ENCODE measurements at places on chromosomes 6 and 20.

DNA sequence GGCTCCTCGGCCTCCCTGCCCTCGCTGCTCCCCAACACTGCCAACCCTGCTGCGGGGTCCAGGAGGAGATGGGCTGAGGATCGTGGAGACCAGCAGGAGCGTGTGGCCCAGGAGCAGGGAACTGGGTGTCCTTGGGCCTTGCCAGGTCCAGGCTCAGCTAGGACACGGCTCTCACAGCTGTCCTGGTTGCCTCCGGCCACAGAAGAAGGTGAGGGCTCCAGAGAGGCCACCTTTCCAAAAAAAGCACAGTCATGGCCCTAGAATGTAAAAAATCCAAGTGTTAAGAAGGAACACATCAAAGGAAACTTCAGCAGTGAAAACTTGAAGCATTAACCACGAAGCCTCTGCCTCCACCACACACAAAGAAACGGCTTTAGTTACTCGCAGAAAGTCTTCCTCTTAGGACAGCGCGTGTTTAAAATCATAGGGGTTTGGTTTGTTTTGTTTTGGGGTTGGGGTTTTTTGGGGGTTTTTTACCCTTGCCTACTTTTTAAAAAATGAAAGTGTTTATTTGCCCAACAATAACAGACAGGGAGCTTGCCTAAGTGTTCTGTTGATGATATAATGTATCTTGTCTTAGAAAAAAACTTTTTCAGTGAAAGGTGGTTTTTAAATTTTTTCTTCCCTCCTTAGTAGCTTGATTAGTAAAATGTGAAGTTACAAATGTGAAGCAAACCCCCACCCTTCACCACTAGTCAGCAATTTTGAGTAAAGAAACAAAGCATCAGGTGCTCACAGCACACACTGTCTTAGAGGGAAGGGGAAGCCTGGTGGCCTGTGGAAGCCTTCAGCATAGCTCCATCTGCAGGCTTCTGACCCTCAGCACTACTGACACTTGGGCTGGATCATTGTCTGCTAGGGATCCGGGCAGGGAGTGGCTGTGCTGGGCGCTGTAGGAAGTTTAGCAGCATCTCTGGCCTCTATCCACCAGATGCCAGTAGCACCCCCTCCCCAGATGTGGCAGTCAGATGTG is 60.0 kb downstream of the PTPN1 start:
- no peak for DNase-seq

- DNase-seq = peak; percentile 47
Measured at GRCh38 chr6:46490425-46491200, 636 bp downstream of the RCAN2 start.

DNA sequence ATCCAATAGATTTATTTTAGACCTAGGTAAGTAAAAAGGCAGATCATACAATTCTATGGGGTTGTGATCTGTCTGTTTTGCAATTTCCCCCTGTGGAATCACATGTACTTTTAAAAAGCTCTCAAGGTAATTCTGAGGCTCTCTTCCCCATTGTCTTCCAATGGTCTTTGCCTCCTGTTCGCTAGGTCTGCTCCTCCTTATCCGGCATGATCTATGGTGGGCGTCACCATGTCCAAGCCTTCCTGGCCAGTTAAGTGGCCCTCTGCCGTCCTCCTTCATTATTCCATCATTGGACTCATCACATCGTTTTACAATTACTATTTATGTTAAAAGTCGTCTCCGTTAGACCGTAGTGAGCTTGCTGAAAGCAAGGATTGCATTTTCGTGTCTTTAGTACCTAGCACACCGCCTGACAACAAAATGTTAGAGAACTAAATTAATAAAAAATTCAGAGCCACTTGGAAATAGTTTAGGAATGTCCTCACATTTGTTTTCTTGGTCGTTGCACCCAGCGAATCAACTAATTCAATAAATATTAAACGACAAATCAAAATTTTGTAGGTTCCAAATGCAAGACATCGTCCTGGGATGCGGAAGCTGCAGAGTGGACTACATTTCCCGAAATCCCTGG is 2.2 kb upstream of the STXBP5 start:
- DNase-seq = no peak

DNA sequence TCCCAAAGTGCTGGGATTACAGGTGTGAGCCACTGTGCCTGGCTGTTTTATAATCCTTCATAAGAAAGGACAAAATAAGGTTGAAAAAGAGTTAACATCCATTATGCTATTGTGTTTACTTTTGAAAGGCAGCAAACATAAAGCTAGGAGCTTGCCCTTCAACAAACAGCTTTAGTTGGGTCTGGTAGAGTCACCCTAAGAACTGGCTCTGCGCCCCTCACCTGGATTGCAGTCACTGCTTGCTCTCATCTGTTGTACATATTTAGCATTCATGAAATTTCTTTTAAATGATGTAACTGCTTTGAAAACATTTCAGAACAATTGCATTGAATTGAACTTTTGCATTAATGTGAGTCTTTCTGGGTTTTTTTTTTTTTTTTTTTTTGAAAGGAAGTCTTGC is 38.9 kb downstream of the JARID2 start:
- DNase-seq = no peak

DNA sequence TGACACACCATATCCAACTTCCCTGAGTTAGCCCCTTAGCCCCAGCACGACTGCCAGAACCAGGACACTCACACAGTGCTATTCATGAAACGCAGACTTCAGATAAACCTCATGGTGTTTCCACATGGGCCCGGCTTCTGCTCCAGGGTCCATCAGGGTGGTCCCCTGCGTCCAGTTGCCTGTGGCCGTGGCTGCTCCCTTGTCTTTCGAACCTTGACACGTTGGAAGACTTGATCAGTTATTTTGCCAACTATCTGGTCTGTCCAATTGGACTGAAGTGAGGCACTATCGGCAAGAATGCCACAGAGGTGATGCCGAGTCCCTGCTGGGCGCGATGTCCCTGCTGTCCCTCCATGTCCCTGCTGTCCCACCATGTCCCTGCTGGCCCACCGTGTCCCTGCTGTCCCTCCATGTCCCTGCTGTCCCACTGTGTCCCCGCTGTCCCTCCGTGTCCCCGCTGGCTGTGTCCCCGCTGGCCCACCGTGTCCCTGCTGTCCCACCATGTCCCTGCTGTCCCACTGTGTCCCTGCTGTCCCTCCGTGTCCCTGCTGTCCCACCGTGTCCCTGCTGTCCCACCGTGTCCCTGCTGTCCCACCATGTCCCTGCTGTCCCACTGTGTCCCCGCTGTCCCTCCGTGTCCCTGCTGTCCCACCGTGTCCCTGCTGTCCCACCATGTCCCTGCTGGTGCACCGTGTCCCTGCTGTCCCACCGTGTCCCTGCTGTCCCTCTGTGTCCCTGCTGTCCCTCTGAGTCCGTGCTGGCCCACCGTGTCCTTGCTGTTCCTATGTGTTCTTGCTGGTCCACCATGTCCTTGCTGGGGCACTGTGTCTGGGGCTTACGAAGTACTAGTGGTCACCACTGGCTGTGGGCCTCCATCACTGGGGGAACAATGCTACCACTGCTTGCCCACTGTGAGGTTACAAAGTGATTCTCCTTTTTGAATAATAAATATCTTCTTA is 251.4 kb downstream of the DLL1 start:
- DNase-seq = no peak

GRCh38 chr20:63290677-63291472 is 2.1 kb upstream of the COL20A1 start:
- DNase-seq = peak; percentile 4

DNA sequence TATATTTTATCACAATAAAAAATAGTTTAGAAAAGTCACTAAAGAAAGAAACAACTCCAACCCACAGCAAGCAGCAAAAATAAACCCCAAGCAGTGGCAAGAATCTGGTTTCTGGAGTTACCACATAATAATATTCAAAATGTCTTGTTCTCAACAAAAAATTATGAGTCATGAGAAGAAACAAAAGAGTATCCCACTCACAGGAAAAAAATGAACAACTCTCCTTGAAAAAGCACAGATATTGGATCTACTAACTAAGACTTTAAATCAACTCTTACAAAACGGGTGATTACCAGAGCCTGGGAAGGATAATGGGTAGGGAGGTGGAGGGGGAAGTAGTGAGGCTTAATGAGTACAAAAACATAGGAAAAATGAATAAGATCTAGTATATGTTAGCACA is 425.6 kb downstream of the PLCB1 start:
- DNase-seq = no peak

DNA sequence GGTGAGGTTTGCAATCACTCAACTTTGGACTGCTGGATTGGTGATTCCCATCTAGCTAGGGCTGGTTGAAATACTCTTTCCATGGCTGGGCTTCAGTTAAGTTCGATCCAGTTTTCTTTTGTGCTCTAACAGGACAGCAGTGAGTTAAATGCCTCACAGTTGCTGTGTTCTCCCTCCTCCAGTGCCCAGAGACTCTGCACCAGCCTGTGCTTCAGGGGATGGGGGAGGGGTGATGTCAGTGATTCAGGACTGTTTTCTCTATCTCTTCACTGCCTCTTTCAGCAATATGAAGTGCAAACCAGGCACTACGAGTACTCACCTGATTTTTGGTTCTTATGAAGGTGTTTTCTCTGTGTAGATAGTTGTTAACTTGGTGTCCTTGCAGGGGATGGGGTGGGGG is 88.2 kb upstream of the FAM83B start:
- DNase-seq = no peak

DNA sequence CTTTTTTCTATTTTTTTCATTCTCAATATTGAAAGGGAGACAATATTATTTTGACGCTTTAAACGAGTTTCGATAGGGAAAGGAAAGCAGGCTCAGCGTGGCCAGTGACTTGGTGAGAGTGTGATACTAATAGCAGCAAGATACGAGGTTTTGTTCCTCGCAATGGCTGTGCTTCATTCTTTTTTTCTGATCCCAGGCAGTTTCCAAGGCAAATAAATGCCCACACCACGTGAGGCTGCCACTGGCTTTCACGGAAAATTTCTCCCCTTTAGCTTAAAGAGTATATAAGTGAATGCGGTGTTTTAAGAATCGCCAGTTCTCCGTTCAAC is 196.4 kb upstream of the ZNF184 start:
- no peak for DNase-seq

DNA sequence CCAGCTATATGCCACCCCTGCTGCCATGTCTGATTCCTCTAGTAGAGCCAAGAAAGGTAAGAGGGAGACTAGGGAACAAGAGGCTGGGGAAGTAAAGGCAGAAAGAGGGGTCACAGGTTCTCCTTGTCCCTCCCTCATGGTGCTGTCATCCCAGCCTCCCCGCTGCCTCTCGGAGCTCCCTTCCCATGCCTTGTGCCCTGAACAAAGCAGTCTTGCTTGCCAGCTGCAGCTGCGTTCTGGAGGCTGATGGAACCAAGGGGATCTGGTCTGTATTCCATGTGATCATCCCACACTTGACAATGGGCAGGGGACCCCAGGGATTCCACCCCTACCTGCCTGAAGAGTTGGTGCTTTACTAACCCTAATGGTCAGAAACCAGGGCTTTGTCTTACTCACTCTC is 61.4 kb downstream of the DAAM2 start:
- DNase-seq = no peak

DNA sequence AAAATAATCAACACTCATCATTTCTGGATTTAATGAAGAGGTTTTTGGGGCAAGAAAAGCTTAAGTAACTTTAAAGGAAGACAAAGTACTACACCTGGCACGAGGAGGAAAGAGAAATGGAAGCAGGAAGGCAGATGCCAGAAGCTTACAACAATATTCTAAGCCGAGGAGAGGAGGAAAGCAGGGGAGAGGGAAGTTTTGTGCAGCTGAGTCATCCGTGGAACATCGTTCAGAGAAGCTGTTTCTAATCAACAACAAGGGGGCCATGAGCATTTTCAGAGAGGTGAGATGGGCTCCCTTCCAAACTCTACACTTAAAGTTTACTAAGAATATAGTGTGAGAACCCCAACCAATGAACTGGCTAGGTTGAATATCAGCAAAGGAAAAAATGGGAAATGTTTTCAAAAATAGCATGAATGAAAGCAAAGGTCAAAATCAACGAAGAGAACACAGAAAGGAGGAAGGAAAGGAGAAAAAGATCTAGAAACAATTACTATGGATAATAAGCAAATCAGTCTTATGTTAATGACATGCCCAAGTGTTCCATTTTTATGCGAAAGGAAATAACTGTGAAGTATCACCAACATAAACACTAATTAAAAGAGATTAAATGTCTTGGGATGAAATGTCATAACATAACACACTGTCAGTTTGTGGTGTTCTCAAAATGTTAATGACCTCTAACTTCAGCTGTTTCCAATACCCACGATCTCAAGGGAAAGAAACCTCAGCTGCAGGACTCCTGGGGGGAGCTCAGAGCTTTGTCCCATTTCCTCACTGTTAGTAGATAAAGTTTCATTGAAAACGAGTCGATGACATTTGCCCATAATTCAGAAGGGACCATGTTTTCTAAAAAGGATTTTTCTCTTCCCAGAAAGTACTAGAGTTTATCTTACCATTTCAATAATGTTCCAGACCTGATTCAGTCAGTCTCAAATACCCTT is 203.4 kb upstream of the STXBP5 start:
- no peak for DNase-seq

- no peak for DNase-seq
Measured at GRCh38 chr6:168319279-168320111, at the start of gene DACT2. Gene DACT2 (minus strand): TSS chr6:168319777. CDS start chr6:168319633, 144 bp downstream.

- DNase-seq = no peak
Measured at GRCh38 chr6:81985191-81985590, 232.7 kb upstream of the TENT5A start.

DNA sequence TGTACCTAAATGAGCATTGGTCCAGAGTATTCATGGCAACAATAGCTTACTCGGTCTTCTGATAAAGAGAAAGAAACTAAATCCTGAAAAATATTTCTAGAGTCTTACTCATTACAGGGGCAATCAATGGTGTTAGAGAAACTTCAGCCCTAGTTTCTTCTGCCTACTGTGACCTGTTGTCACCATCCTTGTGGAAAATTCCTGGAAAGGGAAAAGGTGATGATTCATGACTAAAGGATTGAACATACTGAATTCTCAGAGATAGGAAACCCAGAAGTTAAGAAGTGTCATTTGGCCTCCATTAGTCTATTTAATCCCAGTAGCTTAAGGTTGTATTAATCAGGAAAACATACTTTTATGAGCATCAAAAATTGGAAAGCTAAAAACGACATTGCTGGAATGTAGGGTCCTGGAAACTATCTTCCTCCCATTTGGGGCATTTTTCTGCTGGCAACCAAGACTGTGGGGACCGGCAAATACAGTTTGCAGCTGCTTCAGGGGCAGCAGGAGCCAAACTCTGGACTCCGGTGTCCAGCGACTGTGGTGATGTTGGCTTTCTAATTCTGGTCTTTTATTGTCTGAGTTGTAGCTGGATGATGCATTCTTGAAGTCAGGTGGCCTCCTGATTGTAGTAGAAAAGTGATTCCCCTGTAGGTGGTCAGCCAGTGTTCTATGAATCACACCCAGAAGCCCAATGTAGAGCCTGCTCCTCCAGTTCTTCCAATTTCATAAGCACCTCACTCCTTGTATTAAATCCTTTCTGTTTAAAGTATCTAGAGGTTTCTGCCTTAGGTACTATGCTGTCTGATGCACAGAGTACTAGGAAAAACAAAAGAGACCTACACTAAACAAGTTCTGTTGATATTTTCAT is 67.6 kb downstream of the LCA5 start:
- DNase-seq = no peak

GRCh38 chr6:116253188-116253504 is 729 bp downstream of the TSPYL4 start:
- no peak for DNase-seq

All from anterior cingulate cortex (tissue), 58 donors.